ENCODE measurements at places on chromosomes 16 and 17.
A peak's percentile ranks its signal among the peaks of the same experiment; 100 is the strongest.

GRCh38 chr17:78343543-78344201, 16.2 kb downstream of the SOCS3 start:
- DNase-seq, result no peak

DNA sequence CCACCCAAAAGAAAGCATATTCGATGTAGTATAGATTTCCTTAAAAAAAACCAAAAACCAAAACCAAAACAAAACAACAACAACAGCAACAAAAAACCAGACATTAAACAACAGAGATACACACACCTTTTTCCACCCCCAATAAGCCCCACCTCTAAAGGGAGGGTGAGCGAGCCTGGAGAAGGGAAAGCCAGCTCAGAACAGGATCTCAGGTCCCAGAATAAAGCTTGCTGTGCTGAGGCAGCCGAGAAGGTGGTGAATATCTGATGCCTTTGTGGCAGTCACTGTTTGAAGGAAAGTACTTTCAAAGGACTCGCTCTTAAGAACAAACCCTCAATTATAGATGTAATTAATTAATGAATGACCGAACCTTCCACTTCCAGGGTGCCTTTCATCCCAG, 470 bp downstream of the KRT23 start:
- no peak for DNase-seq

DNA sequence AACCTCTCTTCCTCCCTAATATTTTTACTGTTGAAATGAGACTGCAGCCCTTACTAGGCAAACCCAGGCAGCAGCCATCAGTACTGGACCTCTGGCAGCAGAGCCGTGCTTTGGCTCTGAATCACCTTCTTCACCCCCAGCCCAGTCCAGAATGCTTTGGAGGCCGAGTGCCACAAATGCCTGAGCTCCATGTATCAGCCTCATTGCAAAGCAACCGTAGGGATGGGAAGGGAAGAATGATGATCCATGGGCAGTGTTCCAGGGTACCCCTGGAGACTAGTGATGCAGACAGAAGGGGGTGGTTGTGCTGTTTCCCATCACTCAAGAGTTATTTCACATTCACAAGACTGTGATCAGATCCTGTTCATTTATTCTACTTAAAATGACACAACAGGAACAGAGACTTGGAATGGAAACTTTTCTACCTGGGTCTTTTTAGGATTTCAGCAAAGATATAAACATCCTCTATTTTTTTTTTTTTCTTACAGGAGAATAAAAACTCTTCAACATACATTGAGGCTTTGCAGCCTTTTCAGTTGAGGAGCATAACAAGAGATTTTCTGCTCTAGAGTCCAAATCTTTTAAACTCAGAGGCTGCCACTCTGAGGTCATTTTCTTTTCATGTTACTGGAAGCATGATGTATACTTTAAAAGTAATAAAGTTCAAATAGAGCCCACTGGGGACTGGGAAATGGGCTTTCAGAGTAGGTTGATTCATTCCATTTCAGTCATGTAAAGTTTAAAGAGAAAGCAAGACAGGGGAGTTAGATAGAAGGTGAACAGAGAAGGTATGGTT, 138.3 kb downstream of the KCNJ2 start:
- peak; percentile 26 for DNase-seq

- DNase-seq, result no peak
Measured at GRCh38 chr16:2753733-2754020, 1.2 kb downstream of the SRRM2 start.

DNA sequence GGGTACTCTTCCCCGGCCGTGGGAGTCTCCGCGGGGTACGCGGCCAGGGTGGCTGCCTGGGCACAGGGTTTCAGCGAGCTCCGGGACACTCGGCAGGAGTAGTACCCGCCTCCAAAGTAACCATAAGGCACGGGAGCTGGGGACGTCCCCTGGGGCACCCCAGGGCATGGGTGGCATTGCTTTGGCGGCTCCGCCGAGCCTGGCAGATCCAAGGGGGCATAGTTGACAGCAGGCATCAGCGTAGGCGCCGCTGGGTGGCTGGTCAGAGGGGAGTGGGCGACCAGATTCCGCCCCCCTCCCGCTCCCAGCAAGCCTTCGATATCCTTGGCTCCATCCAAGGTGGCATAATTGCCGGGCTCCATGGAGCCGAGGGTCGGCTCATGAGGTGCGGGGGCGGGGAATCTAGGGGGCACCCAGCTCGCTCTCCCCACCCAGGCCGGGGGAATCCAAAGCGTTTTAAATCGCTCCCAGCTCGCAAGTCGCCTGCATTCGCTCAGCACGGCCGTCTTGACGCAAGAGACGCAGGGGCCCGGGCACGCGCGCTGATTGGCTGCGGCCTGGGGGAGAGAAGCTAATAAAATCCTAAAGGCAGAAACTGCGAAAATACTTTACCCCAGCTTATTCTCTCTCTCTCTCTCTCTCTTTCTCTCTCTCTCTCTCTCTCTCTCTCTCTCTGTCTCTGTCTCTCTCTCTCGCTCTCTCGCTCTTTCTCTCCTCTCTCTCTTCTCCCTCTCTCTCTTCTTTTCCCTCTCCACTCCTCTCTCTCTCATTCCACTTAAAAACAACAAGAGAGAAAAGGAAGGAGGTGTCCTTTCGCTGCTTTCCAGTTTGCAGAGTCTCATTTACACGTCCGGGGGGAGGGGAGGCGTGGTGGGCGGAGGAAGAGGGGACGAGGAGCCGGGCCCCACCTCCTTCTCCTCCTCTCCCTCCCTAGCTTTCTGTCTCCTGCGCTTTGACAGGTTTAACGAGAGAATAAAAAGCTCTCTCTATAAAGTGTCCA, at the start of gene HOXB13:
Gene HOXB13, minus strand, starts transcription at position 519 of the 1,000 bp plus-strand sequence. Its CDS starts 157 bp downstream, at position 362.
- peak; percentile 58 for DNase-seq

GRCh38 chr17:80501741-80502577, 25.6 kb upstream of the NPTX1 start:
- no peak for DNase-seq

DNA sequence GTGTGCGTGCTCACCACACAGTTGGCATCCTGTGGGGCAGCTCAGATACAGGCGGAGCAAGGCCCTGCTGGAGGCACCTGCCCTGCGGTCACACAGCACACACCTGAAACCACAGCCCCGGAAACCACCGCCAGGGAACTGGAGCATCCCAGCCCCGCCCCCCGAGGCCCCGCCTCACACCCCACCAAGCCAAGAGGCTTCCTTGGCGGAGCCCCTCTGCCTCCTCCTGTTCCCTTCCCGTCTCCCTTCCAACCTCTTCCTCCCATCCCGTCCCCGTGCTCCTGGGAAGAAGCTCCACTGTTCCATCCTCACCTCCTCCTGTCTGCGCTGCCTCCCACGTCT, 205.5 kb downstream of the NTN1 start:
- DNase-seq, result no peak

- peak; percentile 89 for DNase-seq
Measured at GRCh38 chr17:7413346-7413985, 5.8 kb downstream of the NLGN2 start.

- DNase-seq, result no peak
Measured at GRCh38 chr17:28187931-28188330, 131.1 kb upstream of the TMEM97 start.

DNA sequence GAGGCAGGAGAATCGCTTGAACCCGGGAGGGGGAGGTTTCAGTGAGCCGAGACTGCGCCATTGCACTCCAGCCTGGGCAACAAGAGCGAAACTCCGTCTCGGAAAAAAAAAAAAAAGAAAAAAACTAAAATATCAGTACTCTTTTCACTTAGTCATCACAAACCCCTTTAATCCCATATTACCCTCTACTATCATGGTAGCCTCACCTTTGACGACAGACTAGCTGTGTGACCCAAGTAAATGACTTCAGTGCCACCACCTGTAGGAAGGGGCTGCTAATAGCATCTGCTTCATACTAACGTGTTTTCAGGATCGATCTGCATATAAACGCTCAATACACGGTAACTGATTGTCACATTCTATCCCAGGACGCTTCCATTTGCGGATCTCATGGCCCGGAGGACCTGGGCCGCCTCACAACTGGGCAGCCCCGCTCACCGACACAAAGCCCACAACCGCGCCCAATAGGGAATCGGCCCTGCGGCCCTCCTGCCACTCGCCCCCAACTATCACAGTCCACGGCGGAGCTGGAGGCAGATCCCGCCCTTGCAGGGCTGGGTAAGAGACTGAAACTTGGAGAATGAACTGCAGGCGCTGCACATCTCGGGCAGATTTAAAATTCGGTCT, 1.1 kb upstream of the ZNF263 start:
- DNase-seq, result no peak

DNA sequence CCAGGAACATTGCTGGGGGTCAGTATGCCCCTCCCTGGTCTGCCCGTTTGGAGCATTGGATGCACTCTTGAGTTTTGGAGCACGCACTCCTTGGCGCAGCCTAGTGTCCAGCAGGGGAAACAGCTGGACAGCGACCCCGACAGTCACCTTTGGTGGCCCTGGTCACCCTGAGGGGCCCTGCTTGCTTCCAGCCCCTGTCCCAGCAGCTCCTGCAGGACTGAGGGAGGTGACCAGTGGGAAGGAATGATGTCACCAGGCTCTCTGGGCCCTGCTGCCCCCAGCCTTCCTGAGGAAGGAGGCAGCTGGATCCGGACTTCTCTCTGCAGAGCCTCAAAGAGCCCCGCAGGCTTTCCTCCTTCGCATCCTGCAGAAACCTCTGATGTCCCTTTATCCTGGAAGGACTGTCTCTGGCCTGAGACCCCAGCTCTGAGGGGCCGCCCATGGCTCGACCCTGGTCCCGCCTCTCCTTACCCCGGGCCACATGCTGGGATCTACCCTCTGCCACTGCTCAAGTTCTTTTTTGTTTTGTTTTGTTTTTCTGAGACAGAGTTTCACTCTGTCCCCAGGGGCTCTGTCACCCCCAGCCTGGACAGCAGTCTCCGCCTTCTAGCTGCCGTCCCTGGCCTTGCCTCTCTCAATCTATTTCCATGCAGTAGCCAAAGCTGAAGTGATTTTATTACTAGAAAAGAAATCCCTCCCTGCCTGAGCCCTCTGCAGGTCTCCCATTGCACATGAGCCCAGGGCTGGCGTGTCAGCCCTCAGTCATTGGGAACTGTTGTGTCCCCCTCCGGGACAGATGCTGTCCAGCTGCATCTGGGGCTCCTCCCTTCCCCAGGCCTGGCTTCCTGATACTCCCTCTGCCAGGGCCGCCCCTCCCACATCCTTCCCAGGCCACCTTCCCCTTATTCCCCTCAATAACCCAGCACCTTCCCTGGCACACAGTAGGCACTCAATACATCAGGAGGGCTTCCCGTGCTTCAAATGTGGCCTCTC, 11.6 kb downstream of the ZSCAN10 start:
- no peak for DNase-seq

DNA sequence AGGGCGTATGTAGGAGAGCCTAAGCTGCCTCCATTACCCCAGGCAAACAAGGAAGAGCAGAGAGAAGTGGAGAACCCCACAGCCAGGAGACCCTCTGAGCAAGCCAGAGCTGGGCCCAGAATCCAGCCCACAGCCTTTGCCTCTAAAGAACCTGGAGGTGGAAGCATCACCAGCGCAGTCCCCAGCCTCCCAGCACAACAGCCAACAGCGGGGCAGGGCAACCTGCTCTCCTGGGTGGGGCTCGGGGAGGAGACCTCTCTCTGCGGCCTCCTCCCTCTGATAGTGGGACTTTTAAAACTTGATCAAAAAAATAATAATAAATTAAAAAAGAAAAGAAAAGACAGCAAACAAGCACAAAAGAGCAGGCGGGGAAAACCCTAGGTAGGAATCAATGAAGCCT, 45.9 kb downstream of the AXIN2 start:
- no peak for DNase-seq

- no peak for DNase-seq
Measured at GRCh38 chr16:1014771-1015495, 33.4 kb downstream of the SOX8 start.

GRCh38 chr16:17885659-17886207, 415.0 kb upstream of the XYLT1 start:
- DNase-seq, result no peak

DNA sequence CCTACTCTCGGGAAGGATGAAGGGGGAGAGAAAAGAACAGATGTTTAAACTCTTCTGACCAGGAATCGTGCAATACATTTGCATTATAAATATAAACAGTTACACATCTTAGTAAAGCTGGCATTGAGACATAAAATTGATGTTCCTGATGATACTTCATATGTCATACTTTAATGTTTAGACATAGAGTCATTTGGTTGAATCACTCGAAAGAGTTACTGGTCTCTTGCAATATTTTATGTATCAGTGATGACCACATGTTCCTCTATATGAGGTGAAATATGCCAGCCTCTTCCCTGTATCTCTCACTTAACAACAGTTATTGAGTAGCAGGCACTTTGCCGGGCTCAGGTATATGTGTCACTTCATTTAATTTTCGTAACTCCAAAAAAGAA, 49.7 kb upstream of the PMFBP1 start:
- DNase-seq, result peak; percentile 20

- DNase-seq, result peak; percentile 16
Measured at GRCh38 chr16:30356401-30357084, 1.4 kb upstream of the CD2BP2 start.

DNA sequence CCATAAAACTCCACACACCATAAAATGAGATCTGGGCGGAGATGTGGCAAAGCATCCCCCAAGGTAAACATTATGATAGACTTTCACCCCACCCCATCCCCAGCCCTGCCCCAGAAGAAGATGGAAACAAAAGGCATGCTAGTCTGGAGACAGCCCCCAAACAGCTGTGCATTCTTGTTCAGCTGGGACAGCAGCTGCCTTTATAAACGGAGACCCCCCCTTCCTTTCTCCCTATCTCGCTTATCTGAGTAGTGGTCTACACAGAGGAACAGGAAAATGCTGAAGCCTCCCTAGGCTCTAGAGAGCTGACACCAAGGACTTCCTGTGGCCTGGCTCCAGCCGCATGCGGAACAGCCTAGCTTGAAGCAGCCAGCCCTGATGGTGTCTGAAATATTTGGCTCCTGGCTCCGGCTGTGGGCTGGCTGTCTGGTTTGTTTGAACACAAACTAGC, 190.3 kb upstream of the ANKFN1 start:
- DNase-seq, result no peak

DNA sequence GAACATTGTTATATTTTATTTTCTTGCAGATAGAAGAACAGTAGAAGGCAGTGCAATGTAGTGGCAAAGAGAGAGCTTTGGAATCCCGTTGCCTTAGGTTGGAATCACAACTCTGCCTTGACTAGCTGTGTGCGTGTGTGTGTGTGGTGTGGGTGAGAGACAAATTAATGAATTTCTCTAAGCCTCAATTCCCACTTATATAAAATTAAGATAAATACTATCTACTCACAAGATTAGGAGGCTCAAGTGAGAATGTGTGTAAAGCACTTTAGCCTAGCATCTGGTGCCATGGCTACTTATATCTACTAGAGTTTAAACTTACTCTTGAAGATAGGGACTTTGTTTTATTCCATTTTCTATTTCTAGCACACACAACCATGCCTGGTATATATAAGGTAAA, 12.8 kb downstream of the CPD start:
- no peak for DNase-seq

DNA sequence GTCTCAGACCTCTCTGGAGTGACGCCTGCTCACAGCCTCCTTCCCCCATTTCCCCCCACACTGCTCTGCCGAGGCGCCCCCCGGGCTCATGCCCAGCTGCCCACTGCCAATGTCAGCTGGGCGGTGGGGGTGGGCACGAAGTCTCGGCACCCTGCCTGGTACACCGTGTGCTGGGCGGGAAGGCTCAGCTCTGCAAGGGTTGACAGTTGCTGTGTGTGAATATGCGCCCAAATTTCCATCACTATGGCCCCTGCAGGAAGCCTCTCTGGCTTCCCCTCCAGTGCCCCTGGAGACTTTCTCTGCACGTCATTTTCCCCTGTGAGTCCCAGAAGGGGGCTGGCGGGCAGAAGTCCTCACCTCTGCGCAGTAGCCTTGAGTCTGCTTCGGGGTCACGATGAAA, 11.6 kb upstream of the CAMKK1 start:
- DNase-seq, result no peak
